Stimulated activated CD4-positive, alpha-beta T cell treated with anti-CD3 and anti-CD28 coated beads, Interleukin-4, amount 100 ng/mL, for 4 hours (primary cell): ENCODE measurements at places on chromosomes 12 and 14.

DNA sequence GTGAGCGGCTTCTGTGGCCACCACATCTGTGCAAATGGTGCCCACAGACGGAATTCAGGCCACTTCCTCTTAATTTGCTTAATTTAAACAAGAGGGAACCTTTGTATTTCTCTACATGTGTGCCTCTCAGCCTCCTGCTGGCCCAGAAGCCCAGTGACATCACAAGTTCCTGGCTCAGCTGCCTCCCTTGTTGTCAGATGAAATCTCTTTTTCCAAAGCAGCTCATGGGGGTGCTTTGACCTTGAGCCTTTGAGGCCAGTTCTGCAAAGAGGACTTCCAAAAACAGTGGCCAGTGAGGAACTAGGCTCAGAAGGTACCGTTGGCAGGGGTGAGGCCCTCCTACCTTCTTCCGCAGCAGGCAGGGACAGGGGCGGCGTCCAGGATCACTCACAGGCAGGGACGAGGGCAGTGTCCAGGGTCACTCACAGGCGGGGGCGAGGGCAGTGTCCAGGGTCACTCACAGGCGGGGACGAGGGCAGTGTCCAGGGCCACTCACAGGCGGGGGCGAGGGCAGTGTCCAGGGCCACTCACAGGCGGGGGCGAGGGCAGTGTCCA lies 35.0 kb upstream of the GALNT9 start:
- DNase-seq, result no peak

GRCh38 chr12:57782243-57782607 lies 362 bp upstream of the TSFM start:
- no peak for DNase-seq

DNA sequence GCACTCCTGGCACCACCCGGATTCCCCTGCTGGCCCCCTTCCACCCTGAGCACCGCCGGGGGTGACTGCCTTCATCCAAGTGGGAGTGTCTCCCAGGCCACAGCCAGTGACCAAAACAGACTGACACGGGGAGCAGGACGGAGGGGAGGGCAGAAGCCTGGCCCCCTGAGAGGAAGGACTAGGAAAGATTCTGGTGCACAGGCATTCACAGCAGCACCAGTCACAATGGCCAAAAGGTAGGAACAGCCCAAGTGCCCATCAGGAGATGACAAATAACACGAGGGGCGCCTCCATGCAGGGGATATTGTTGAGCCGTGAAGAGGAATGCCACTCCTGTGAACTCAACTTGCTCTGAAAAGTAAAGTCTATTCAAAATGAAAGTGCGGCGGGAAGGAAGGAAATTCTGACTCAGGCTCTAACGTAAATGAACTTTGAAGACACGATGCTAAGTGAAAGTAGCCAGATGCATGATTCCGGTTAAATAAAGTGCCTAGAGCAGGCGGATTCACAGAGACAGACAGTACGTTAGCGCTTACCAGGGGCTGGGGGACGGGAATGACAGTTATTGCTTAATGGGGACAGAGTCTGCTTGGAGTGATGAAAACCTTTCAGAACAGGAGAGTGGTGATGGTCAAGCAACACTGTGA lies 146.1 kb upstream of the NCOR2 start:
- DNase-seq, result peak; percentile 80

- DNase-seq, result no peak
These were observed 44.0 kb downstream of the C12orf50 start for GRCh38 chr12:87985069-87985675.

DNA sequence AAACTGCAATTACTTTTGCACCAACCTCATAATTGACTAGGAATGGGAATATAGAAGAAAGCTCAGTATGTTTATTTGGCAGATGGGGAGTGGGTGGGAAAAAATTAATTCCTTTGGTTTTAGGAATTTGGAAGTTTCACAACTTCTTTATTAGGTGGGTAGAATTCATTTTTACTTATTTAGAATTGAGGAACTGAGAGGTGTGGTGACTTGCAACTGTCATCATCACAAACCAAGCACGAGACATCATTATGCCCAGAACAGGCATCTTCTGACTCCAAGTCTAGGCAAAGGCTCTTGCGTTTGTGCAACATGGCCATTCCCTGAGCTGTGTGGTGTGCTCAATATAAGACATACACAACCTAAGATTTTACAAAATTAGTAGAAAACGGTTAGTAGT lies 380.0 kb downstream of the ATP23 start:
- DNase-seq, result no peak

DNA sequence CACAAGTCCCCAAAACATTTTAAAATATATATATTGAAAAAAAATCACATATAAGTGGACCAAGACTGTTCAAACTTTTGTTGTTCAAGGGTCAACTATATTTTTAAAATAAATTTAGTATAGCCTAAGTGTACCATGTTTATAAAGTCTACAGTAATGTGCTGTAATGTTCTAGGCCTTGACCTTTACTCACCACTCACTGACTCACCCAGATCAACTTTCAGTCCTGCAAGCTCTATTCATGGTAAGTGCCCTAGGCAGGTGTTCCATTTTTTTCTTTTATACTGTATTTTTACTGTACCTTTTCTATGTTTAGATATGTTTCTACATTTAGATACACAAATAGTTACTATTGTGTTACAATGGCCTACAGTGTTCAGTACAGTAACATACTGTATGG lies 23.4 kb upstream of the TMTC1 start:
- DNase-seq, result no peak

DNA sequence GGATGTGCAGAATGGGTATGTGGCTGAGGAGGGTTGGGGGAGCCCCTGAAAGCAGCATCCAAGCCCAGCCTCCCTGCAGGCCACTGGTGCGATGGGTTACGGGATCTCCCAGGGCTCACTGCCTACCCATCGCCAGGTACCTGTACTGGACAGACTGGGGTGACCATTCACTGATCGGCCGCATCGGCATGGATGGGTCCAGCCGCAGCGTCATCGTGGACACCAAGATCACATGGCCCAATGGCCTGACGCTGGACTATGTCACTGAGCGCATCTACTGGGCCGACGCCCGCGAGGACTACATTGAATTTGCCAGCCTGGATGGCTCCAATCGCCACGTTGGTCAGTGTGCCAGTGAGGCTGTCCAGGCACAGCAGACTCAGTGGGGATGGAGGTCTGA lies 18.3 kb upstream of the NXPH4 start:
- DNase-seq, result no peak

DNA sequence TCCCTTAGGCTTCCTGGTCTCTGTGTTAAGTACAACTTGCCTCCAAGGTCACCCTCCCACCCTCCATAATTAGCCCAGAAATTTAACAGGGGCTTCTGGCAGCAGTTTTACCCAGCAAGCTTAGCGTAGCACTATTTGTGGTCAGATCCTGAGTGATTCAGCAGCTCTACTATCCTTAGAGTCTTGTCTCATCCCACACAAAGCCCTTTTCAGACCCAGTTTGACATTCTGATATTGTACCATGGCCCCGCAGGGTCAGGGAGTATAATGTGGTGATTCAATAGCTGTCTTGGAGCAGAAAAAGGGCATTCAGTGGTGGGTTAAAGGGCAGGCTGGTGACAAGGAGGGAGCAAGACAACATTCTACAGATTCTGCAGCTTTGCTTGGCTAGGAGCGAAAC lies 153.8 kb upstream of the DDHD1 start:
- DNase-seq, result no peak

GRCh38 chr12:101963697-101964096 lies 86.3 kb downstream of the DRAM1 start:
- no peak for DNase-seq

DNA sequence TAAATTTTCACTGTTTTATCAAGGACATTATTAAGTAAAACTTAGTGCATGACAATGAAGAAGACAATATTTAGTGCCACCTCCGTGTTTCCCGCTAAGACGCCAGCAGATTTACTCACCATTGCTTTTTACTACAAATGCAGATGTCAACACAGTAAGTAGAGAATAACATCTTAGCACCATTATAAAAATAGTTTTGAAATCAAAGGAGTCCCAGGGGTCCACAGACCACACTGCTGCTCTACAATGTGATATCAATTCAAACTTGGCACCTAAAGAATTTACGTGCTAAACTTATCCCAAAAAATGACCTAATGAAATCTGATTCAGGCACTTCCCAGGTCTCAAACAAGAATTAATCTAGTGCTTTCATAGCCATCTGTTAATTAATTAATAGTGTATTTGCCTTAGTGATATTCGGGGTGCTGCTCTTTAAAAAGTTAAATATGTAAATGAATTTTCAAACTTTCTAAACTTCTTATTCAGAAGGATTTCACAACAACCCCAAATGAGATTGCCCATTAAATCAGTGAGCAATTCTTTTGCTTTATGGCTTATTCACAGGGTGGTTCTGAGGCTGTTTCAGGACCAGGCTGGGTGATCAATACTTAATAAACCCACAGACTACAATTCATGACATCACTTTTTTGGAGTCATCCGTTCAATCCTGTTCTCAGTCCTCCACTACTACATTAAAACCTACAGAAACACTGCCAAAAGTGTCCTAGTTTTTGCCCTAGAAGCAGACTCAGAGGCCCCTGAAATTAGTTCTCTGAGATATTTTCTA lies 161.3 kb upstream of the LMNTD1 start:
- DNase-seq, result no peak

DNA sequence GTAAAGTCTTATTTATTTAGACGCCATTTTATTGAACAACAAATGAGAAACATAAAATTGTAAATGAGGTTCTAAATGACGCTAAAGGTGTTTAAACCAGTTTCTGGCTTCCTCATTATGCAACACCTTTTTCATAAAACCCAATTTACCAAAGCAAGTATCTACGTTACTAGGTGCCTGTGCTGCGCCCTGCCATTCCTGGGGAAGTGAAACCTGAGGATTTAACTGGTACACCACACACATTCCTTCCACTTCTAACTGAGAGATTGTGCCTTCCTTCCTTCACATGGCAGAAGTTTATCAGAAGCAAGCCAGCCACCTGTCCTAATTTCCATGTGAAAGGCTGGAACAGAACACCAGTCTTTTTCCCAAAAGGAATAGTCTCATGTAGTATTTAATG lies 40.3 kb upstream of the GCH1 start:
- DNase-seq, result no peak

DNA sequence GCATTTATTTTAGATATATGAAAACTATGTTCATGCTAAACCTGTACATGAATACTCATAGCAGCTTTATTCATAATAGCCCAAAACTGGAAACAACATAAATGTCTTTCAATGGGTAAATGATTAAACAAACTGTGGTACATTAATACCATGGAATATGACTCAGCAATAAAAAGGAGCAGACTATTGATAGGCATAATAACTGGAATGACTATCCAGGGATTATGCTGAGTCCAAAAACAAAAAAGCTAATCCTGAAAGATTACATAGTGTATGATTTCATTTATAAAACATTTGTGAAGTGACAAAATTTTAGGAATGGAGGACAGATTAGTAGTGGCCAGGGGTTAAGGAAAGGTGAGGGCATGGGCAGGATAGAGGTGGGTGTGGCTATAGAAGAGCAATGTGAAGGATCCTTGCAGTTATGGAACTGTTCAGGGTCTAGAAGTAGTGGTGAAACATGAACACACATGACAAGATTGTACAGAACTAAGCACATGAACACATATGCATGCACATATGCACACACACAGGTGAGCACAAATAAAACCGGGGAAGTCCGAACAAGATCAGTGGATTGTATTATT lies 61.1 kb upstream of the CDKN3 start:
- no peak for DNase-seq

GRCh38 chr12:34599530-34600513 lies 577.5 kb downstream of the ALG10 start:
- no peak for DNase-seq

- DNase-seq, result no peak
These were observed 167.3 kb upstream of the RTL1 start for GRCh38 chr14:101070540-101071492.

DNA sequence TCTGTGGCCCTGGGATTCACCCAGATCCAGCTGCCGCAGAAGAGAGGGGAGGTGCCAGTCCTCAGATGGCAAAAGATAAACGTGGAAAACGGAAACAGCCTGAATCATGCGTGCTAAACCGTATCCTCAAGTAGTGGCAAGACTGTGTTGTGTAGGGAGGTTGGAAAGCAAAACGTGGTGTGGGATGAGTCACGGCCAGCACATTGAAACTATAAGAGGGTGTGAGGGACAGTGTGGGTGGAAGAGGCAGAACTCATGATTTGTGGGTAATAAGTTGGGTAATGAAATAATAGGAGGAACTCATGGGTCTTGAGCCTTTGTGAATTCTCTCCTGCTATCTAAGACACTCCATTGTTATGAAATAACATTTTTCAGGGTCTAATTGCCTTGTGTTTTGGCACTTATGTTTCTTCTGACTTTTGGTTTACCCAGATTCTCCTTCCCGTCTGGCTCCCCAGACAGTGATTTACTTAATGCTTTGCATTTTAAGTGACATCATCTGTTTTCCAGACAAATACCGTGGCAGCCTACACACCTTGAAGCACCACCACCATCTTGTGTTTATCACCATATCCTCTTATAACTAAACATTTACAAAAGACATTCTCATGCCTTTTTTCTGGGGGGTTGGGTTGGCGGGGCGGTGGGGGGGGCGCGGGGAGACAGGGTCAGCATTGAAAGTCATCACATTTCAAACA lies 62.3 kb upstream of the PTCSC3 start:
- DNase-seq, result no peak

GRCh38 chr12:5348491-5348890 lies 83.4 kb upstream of the NTF3 start:
- no peak for DNase-seq

- DNase-seq, result no peak
These were observed 142.1 kb downstream of the DYRK2 start for GRCh38 chr12:67790660-67791059.

DNA sequence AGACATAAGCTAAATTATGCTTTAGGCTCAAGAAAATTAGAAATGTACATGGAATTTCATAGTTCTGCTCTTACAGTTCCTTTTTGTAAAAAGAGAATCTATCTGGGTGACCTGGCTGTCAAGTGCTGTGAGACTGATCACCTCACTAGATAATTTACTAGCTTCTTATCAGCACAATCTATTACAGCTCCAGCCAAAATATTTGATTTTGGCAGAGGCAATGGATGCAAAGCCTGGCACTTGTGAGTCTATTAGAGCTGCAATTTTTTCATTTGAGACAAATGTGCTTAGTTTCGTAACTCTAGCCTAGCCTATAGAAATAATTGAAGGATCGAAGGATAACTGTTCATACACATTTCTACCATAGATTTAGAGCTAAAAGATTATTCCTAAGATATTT lies 927.5 kb downstream of the SLC6A15 start:
- DNase-seq, result no peak

DNA sequence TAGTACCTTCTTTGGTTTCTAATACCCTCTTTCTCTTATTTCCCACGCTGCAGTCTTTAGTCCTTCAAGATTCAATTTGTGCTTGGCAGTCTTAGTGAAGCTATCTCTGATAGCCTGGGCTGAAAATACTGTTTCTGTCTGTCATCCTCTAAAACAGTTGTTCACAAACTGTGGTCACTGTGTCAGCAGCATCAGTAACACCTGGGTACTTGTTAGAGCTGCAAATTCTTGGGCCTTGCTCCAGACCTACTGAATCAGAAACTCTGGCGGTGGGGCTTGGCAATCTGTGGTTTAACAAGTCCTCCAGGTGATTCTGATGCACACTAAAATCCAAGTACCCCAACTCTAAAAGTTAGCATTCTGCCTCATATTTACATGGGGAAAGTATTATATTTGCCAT lies 217.5 kb upstream of the SEL1L start:
- DNase-seq, result no peak
